ENCODE measurements at places on chromosomes 7 and 10.

GRCh38 chr7:17371671-17372524 is 73.4 kb downstream of the AHR start:
- ATAC-seq, result no peak

- ATAC-seq, result no peak
Measured at GRCh38 chr7:108497082-108497725, 28.7 kb downstream of the PNPLA8 start.

DNA sequence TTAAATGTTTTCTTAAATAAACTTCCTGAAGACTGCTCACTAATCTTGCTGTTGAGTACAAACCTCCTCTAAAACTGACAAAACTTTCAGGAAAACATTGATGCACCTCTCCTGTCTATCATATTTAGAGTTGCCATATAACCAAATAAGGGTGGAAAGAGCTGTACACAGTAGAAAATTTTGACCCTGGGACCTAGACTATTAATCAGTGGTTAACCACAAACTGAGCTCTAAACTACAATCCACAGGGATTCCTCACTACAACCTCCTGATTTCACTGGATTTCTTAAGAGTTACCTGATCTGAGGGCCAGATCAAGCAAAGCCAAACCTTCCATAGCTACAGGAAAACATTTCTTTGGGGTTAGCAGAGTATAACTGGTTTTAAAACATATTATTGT is 39.9 kb upstream of the WNT16 start:
- no peak for ATAC-seq

DNA sequence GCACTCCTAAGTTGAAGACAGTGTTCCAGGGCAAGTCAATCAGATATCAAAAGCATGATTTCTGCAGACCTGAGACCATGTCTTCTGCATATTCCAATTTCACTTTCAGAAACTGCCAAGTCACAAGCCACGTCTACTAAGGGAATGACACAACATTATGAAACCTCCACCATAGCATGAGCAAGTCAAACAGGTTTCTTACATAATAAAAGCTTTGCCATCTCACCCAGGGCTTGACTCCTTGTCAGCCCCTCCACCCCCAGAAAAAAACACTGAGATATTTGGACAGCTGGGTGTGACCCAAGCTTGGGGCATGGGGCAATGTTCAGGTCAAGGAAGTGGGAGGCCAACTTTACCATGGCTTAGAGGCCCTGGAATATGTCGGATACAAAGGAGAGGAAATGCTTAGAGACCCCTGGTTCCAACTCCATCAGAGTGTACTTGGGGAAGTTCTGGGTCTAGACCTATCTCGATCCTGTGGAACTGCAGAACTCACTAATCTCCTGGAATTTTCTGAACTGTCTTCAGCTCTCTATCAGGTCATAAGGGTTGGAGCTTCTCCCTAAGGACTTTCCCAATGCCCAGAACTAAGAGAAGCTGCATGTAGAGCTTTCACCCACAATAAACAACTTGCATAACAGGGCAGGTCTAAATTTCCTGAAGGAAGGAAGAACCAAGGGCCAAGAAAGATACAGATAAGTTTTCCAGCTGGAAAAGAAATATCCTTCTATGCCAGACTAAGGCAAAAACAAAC is 80.6 kb upstream of the NAMPT start:
- ATAC-seq, result no peak

GRCh38 chr10:22002591-22003176 is 846 bp downstream of the DNAJC1 start:
- no peak for ATAC-seq

DNA sequence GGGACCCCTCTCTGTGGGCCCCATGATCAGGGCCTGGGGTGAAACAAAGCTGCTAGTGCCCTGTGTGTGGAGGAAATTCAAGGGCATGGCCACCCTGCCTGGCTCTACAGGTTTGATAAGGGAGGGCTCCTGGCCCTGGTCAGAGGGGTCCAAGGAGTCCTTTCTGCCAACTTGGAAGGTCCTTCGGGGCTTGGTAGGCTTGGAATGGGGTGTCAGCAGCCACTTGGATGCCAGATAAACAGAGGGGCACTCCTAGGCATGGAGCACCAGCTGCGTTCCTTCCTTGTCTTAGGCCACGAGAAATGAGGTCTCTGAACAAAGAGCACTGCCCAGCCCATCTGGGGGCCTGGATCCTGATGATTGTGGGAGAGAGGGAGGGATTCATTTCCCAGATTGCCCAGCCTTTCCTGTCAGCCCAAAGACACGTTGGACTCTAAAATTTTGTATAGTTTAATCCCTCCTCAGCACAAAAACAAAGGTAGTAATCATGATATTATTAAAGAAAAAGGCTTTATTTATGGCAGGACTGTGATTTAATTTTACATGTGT is 5.1 kb downstream of the MTURN start:
- no peak for ATAC-seq

GRCh38 chr7:24870766-24871165 is 109.2 kb downstream of the OSBPL3 start:
- no peak for ATAC-seq

DNA sequence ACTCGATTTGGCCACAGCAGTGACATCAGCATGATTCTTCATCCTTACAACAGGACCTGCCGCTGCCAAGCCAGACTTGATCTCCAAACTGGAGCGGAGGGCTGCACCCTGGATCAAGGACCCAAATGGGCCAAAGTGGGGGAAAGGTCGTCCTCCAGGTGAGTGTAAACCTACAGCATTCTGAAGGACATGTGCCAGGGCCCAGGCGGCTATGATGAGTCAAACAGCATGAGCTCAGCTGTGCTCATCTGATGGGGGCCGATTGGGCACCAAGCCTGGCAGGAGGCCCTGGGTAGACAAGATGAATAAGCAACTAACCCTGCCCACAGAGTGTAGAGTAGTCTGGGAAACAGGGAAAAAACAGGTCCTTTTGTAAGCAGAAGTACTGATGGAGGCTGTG is 14.4 kb upstream of the ATP6V0E2 start:
- no peak for ATAC-seq

- peak; percentile 89 for ATAC-seq
Measured at GRCh38 chr7:131235489-131236317, 92.0 kb upstream of the MKLN1 start.

DNA sequence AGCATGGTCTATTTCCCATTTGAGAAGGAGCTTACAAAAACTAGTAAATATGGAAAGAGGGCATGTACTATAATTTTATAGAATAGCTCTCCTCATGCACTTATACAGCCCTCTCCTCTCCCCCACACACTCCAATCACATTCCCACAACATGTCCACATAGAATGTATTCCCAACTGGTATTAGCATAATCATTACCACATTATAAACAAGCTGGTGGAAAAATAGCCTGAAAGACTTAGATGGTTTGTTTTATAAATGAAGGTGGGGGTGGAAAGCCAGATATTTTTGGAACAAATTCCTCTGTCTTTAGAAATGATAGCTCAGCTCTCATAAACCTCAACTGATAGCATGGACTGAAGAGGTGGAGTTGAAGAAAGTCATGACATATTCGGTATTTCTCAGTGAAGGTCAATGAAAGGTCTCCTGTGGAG is 410.1 kb downstream of the SUGCT start:
- ATAC-seq, result peak; percentile 45

- no peak for ATAC-seq
Measured at GRCh38 chr7:70674571-70675010, 457.4 kb upstream of the GALNT17 start.

GRCh38 chr7:51121931-51122425 is 194.6 kb downstream of the COBL start:
- ATAC-seq, result no peak

- no peak for ATAC-seq
Measured at GRCh38 chr7:50450590-50451032, 461 bp upstream of the FIGNL1 start.

- ATAC-seq, result peak; percentile 26
Measured at GRCh38 chr7:73560109-73560835, 2.8 kb upstream of the BCL7B start.

DNA sequence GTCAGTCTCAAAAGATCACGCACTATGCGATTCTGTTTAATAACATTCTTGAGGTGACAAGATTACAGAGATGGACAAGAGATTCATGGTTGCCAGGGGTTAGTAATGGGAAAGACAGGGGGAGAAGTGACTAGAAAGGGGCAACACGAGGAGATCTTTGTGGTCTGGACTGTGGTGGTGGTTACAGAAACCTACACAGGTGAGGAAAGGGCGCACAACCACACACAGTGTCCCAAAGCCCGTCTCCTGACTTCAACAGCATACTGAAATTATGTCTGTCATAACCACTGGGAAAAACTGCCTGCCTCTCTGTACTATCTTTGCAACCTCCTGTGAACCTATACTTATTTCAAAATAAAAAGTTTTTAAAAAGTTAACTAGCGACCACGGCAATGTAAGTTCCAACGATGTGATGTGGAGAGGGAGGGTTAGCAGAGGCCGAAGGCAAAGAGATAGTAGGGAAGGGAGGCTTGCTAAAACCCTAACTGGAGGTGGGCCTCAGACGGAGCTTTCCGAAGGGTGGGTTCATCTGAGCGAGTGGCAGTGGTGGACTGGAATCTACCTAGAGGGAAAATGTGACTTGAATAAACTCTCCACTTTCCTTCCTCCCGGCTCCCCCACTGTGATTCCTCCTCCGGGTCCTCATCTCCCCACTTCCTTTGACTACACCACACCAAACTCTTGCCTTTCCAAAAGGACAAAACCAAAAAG is 43.7 kb downstream of the GNA12 start:
- no peak for ATAC-seq

GRCh38 chr7:50308532-50309385 is 4.2 kb downstream of the IKZF1 start:
- no peak for ATAC-seq

GRCh38 chr10:117609095-117609795 is 66.7 kb downstream of the EMX2 start:
- peak; percentile 42 for ATAC-seq

DNA sequence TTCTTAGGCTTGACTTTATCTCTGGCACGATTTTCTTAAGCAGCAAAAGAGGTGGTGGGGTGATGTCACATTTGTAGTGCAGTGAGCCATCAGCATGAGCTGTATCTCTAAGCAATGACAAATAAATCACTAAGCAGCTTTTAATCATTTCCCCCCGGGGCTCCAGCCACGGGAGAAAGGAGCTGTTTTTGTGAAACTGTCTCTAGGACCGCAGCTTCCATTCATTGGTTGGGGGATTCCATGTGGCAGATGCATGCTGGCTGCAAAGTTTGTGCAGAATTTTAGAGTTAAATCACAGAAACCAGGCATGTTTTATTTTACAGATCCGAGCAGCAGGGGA is 464 bp downstream of the KIAA1217 start:
- peak; percentile 10 for ATAC-seq

GRCh38 chr10:42973870-42974692 is 102.8 kb upstream of the RET start:
- no peak for ATAC-seq

- ATAC-seq, result no peak
Measured at GRCh38 chr10:3803927-3804741, 19.1 kb upstream of the KLF6 start.

DNA sequence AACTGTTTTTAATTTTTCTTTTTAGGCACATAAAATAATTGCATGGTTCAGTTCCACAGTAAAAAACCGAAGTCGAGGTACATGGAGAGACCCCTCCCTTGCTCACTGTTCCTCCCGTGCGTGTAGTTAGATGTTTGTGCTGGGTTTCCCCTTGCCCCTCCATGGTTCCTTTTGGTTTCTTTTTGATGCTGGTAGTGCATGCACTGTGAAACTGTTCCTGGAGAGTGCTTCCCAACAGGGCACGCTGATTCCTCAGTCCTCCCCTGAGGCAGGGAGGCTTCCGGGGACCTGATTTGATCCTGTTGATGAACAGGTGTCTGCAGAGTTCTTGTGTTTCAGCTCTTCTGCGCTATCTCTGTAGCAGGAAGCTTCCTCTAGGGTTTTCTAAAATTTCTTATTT is 69.5 kb downstream of the ADCY1 start:
- ATAC-seq, result no peak

GRCh38 chr7:154860621-154861375 is 142.1 kb downstream of the PAXIP1 start:
- ATAC-seq, result no peak

GRCh38 chr10:969473-970150 is 18.6 kb upstream of the GTPBP4 start:
- ATAC-seq, result no peak

- ATAC-seq, result no peak
Measured at GRCh38 chr7:101740981-101741725, 76.3 kb upstream of the CUX1 start.

GRCh38 chr7:127847641-127848040 is 183.6 kb downstream of the LRRC4 start:
- no peak for ATAC-seq

DNA sequence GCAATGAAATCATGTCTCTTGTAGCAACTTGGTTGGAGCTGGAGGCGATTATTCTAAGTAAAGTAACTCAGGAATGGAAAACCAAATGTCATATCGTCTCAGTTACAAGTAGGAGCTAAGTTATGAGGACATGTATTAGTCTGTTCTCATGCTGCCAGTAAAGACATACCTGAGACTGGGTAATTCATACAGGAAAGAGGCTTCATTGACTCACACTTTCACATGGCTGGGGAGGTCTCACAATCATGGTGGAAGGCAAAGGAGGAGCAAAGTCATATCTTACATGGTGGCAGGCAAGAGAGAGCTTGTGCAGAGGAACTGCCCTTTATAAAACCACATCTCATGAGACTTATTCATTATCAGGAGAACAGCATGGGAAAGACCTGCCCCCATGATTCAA is 370.1 kb upstream of the PRKCQ start:
- no peak for ATAC-seq

DNA sequence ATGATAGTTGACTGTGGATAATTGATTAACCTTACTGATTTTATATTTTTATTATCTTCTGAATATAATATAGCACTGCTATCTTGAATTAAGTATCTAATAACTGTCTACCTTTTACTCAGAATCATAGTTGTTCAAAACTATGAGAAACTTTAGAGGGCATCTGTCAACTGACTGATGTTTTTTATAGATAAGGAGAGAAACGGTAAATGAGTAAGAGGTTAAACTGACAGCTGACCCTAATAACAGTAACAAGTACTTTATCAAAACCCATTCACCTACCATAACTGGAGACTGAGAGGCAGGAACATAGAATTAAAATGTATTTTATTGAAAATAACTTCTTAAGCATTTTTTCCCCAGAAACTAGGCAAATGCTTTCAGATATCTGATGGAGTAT is 62.2 kb downstream of the CYP51A1 start:
- ATAC-seq, result no peak

GRCh38 chr7:132441935-132442334 is 134.3 kb downstream of the PLXNA4 start:
- no peak for ATAC-seq

DNA sequence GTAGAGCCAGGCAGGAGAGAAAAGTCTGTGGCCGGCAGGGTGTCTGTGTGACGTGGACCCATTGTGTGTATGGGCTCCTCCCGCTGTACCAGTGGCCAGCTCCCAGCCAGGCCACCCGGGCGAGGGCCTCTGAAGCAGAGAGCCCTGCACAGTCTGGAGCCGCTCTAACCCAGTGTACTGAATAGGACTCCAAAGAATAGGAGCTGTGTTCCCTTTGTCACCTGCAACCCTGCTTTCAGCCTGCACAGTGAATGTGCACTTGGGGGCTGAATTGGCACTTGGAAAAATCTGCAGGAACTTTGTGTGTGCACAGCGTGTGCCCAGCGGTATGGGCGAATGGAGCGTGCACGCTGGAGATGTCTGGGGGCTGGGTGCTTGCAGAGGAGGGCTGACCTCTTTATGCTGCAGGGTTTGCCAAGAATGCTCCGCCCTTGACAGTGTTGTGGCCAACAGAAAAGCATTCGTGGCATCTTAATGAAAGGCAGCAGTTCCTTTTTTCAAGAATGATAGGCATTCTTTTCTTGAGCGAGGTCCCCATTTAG is 216.2 kb downstream of the AUTS2 start:
- ATAC-seq, result peak; percentile 98

Data from motor neuron (in vitro differentiated cells).